Fibroblast of villous mesenchyme (primary cell): ENCODE measurements at places on chromosomes 6 and 20.

DNA sequence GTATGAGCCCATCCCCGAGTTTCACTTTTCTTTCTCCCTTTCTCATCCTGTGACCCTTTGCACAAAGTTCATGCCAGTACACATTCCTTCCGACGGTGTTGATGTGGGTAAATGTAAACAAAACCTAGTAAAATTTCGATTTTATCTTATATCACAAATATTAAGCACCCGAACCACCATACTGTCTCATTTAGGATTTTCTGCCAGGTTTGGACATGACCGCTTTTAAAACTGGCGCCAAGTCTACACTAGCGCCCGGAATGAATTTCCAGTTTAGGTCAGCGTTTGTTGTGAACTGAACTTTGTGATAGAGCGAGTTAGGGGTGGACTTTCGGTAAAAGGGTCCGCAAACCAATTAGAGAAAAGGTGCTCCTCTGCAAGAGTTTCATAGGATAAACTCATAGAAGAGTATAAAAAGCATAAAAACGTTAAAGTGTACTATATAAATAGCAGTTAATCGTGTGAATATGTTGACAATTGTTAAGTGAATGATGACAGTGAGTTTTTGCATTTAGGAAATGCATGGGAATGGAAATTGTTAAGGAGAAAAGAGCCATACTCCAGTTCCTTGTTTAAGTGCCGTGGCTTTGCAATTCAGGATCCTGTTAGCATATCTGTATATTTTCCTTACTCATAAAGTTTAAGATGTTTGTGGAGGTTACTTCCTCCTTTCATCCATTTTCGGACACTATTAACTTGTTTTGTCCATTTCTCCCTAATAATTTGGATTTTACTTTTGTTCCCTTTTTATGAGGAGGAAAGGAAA is 937 bp downstream of the AKAP7 start:
- peak; percentile 49 for DNase-seq

- DNase-seq, result no peak
These were observed 34.2 kb downstream of the PROKR2 start for GRCh38 chr20:5282561-5282960.

GRCh38 chr20:36493051-36493800 is 48.1 kb upstream of the MYL9 start:
- no peak for DNase-seq

GRCh38 chr6:129287231-129288177 is 404.6 kb downstream of the LAMA2 start:
- DNase-seq, result no peak

GRCh38 chr6:53109612-53110011 is 39.0 kb downstream of the GCM1 start:
- DNase-seq, result no peak

GRCh38 chr20:20462185-20462584 is 94.3 kb downstream of the INSM1 start:
- no peak for DNase-seq

DNA sequence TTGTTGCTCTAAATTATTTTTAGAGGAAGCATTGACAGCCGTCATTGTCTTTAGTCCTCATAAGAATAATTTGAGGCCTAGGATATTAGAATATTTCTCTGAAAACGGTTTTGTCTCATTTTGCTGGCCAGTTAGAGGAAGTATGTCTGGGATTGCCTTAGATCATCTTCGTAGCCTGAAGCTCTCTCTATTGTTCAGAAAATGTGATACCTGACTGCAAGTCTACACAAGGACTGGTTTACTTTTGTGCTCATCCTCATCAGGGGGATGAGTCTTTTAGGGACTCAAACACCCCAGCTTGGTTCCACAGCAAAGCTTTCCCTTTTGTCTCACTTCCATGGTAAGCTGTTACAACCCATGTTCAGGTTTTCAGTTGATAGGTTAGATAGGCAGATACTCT is 141.8 kb downstream of the FARS2 start:
- DNase-seq, result no peak

GRCh38 chr6:157110607-157111006 is 212.7 kb downstream of the TMEM242 start:
- DNase-seq, result no peak

DNA sequence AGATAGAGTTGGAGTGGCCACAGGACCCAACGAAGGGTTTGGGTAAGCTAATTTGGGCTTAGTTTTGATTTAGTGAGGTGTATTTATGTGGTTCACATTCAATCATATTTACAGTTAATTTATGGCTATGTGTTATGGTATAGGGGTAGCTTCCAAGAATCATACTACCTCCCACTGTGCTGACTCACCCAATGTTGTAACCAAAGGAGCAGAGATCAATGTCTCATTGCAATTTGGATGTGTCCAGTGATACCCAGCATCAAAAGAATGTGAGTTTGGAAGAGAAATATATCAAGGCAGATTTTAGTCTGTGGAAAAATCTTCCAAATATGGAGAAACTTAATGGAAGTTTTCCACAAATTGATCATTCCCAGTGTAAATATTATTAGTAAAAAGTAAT is 25.3 kb upstream of the SMIM8 start:
- DNase-seq, result no peak

- peak; percentile 31 for DNase-seq
These were observed 945.9 kb upstream of the CITED2 start for GRCh38 chr6:140320081-140321080.

DNA sequence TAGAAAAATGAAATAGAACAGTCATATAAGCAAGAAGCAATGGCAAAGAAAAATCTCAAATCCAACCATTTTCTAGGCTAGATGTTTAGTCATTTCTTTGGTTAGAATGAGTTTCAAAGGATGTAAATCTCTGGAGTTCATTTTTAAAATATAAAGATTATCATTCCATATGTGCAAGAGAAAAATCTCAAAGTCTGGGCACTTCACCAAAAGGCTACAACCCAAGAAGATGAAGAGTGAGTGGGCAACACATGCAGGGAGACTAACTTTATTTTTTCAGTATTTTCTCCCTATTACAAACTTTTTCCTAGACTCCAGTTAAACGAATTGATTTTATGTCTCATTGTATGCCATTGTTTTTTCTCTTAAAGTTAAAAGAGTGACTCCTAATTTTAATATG is 83.6 kb downstream of the PHACTR1 start:
- no peak for DNase-seq

DNA sequence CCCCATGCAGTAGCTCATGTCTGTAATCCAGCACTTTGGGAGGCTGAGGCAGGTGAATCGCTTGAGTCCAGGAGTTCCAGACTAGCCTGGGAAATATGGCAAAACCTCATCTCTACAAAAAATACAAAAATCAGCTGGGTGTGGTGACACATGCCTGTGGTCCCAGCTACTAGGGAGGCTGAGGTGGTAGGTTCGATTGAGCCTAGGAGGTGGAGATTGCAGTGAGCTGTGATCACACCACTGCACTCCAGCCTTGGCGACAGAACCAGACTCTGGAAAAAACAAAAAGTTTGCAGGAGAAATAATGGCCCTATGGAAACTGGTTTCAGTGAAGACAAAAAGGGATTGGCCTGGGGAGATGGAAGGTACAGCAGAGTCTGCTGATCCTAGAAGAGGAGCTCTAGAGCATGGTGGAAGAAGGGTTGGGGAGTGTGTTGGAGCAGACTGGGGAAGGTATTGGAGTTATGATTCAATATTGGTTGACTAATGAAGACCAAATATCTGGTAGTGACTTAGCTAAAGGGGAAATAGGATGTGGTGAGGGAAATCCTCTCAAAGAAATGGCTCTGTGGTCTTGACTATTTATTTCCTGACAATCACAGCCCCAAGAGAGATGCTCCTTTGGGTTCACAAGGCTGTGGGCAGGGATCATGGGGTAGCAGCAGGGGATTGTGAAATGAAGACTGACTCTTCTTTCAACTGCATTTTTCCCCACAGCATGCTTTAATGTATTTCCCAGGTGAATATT is 281.9 kb downstream of the UTRN start:
- no peak for DNase-seq

- no peak for DNase-seq
These were observed 9.9 kb downstream of the SDCBP2 start for GRCh38 chr20:1319051-1319450.

- DNase-seq, result peak; percentile 49
These were observed 34.5 kb upstream of the FUCA2 start for GRCh38 chr6:143545976-143546547.

- no peak for DNase-seq
These were observed 77.1 kb downstream of the GPR63 start for GRCh38 chr6:96760153-96760687.
